Glutamatergic neuron (in vitro differentiated cells): ENCODE measurements at places on chromosomes 16 and 17. TPM values are rescaled to one million over a fixed set of nuclear protein-coding genes. Genes with fewer than 3 reads are reported as not detected.

GRCh38 chr17:9294661-9295210 lies 273.4 kb downstream of the NTN1 start:
- DNase-seq: no peak

GRCh38 chr16:69720822-69721430 lies 5.4 kb downstream of the NQO1 start:
- no peak for DNase-seq

GRCh38 chr16:11423315-11424117 lies 78.3 kb downstream of the RMI2 start:
- no peak for DNase-seq

DNA sequence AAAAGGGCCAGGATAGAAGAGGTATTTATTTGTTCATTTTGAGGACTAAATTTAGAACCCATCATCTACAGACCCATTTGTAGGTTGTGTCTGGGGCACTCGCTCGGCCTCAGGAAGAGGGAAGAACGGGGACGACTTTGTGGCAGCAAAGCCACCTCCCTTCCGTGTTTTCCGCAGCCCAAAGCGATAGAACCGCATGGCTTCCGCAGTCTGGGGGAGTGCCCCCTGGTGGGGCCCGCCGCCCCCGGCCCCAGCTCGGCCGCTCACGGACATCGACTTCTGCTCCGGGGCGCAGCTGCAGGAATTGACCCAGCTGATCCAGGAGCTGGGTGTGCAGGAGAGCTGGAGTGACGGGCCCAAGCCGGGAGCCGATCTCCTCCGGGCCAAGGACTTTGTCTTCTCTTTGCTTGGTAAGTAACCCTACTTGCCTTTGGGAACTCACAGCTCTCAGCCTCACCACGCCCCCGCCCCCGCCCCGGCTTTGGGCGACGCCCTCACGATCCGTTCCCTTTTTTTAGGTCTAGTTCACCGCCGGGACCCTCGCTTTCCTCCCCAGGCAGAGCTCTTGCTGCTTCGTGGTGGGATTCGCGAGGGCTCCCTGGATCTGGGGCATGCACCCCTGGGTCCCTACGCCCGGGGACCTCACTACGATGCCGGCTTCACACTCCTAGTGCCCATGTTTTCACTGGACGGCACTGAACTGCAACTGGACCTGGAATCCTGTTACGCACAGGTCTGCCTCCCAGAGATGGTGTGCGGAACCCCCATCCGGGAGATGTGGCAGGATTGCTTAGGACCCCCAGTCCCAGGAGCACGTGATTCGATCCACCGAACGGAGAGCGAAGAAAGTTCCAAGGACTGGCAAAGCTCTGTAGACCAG lies 681 bp downstream of the TMEM102 start:
- peak; percentile 53 for DNase-seq

GRCh38 chr16:90035902-90036301 lies 16.6 kb upstream of the DBNDD1 start:
- DNase-seq: no peak

DNA sequence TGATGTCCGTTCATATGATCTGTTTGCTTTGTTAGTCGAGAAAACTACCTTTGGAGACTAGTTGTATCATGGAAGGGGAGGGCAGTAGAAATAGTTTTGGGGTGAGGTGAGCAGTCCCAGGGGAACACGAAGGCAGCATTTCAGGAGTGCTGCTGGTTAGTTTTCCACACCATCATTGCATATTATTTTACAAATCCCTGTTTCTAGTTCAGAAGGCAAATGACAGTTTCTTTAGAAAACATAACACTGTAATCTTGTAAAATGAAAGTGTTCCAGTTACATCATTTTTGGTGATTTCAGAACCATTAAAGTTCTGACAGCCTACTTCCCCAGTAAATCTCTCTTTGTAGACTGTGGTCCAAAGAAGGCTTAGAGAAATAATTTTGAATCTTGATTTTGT lies 25.4 kb downstream of the BANP start:
- DNase-seq: no peak

GRCh38 chr17:10777890-10778289 lies 26.0 kb downstream of the TMEM238L start:
- DNase-seq: no peak

DNA sequence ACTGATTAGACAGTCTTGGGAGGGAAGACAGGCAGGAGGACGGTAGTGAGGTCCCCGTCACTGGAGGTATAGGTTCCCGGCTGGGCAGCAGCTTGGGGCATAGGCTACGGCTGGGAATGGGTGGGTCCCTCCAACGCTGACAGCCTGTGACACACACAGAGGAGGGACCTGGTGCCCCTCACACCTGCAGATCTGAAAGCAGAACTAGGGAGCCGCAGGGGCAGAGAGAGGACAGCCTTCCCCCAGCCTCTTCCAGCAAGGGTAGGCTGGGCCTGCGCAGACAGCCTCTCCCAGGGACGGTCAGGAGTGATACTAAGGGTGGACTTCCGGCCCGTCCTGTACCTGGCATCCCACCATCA lies 2.0 kb downstream of the P2RX1 start:
- DNase-seq: no peak

- peak; percentile 79 for DNase-seq
Measured at GRCh38 chr16:5490499-5490898, 392.9 kb upstream of the EEF2KMT start.

DNA sequence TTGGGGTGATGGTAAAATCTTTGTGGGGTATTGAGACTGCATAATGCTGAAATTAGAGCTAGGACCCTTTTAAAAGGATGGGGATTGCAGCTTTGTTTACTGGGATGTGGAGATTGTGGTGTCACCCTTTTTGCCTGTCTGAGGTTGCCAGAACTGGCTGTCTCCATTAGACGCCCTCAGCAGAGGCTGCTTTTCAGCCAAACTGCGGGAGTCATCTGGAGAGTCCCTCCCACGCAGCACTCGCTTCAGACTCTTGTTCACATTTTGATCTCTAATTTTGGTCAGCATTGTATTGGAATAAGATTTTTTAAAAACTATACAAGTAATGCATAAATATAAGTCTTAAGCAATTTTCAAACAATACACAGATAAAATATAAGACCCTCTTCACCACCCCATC lies 27.9 kb upstream of the JPT2 start:
- no peak for DNase-seq

DNA sequence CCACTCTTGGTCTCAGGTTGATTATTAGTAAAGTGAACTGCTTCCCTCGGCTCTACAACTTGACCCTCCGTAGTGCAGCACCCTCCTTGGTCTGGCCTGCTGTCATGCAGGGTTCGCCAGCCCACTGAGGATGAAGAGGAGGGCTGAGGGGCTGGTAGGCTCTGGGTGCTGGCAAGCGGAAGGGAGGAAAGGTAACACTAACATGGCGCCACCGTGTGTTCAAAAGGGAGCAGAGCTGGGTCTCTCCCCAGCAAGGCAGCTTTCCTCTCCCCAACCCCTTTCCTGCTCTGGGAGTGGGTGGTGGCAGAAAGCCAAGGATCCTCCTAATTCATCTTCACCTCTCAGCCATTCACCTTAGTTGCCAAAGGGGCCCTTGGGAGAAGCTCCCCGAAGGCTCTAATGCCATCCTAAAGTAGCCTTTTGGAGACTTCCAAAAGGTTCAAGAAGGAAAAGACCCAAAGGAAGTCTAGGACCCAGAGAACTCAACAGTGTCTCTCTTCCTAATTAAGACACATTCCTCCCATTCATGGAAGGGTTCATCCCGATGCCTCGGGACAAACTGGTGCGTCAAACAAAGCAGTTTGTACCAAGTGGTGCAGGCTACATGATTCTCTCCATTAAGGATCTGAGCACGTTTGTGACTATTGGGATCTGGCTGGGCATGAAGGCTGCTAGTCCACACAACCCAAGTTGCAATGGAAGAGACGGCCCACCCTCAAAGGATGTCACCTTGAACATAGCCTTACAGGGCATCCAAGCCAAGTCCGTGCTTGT lies 90.8 kb upstream of the TOB1 start:
- peak; percentile 77 for DNase-seq

GRCh38 chr17:64186171-64187092 lies 56.5 kb upstream of the ERN1 start:
- no peak for DNase-seq

DNA sequence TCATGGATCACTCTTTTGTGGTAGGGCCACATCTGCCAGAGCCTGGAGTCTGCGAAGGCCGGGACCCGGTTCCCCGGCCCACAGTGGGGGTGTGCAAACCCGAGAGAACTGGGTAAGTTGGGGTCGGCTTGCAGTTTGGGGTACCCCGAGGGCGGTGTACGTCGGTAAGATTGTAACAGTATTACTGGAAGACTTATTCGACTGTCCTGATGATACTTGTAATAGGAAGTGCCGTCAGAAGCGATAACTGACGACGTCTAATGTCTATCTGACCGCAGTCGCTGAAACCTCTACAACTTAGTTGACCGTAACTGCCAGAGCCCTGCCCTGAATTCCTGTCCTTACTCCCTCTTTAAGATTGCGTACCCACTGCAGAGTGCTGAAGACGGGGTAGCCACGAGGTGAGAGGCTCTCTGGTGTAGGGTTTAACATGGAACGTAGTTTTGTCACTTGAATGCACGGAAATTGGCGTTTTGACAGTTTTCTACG lies 24.0 kb downstream of the TRPV2 start:
- no peak for DNase-seq

- no peak for DNase-seq
Measured at GRCh38 chr17:73304971-73305812, 6.6 kb downstream of the CDC42EP4 start.

DNA sequence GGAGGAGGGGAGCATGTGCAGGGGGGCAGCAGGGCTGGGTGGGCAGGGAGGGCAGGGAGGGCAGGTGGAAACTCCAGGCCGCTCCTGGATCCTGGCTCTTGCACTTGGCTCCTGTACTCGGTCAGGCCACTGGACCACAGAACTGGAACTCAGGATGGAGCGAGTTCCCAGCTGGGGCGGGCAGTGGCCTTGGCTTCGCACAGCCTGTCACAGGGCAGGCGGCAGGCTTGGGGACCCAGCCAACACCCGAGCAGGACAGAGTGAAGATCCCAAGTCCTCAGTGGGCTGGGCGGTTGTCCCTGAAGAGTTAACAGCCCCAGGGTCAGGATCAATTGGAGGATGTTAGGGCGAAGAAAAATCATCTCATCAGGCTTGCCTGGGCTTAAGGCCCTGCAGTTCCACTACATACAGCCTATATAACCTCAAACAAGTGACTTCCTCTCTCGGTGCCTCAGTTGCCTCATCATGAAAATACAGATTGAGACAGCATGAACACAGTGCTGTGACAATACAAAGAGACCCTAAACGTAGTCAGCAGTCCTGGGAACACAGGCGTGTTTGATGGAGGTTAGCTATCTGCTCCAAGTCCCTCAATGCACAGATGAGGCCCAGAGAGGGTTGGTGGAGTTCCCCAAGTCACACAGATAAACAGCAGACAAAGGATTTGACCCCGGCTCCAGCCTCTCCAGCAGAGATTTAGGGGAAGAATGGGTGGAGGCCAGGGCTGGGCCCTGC lies 21.9 kb downstream of the ZNF423 start:
- no peak for DNase-seq

GRCh38 chr17:73390851-73391250 lies 79.0 kb upstream of the CDC42EP4 start:
- DNase-seq: no peak

DNA sequence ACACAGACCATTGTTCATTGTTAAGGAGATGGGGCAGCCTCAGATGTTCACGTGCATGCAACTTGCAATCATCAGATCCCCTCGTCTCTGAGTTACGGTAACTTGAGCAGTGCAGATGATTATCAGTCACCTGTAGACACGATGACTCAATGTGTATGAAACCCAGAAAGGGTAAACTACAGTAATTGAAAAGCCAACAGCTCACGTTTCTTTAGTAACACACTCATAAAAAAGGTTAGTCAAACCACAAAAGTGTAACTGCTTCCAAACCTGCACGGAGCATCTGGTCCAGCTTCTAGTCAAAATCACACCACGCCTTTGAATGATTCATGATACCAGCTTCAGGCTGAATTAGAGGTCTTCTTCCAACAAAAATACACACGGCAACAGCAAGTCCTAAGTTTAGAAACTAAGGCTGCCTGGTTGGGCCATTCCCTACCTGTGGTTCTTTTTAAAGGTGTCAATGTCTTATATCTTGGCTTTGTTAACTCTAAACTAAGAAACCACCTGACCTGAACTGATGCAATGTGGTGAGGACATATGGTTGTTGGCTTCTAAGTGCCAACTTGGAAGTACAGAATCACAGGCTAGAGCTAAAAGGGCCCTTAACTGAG lies 32.3 kb downstream of the GRB7 start:
- DNase-seq: no peak

- no peak for DNase-seq
Measured at GRCh38 chr16:1144476-1145382, 8.2 kb upstream of the CACNA1H start.

DNA sequence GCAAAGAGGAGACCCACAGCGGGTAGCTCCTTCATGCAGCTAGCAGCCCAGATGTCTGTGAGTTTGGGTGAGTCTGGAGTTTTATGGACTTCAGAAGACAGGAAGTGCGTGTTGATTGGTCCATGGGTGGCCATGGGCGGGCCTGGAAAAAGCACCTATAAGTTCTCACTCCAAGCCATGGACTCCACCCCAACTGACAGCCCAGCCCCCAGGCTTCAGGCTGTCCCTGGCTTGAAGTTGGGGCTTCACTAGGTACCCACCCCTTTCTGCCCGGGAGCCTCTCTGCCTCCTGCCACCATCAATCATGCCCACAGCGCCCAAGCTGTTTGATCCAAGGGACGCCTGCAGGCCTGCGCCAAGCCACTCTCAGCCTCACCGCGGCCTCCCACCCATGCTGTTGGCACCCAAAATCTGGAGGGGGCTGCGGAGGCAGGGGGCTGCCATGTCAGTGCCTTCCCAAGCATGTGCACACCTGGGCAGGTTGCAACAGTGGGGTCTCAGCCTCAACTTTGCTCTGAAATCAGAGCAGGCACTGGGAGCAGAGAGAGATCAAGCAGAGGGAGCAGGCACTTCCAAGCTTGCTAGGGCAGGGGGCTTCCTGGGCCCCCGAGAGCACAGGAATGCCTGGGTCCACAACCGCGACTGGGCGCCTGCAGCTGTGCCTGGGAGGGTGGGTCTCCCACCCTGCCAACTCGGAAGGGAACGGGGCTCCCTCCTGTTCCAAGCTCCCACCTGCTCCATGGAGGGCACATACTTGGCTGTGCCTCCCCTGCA lies 1503.7 kb downstream of the CDH11 start:
- DNase-seq: no peak

DNA sequence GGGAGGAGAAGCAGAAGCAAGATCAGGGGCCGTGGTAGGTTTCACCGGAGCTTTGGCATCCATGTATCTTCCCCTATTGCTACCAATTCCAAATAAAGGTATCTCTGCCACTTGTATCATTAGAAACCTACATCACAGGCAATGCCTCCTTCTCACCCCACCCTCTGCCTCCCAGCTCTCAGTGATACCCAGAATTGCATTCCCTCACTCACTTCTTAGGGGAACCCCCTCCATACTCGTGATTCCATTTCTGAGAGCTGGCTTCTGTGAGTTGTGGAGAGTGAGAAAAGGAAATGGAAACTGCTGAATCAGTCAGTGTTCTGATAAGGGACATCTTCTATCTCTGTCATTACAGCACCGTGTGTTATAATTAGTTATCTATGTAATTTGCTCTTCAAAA lies 2.3 kb upstream of the CCL3 start:
- DNase-seq: no peak

GRCh38 chr17:51672065-51672464 lies 411.7 kb downstream of the UTP18 start:
- DNase-seq: no peak

- DNase-seq: no peak
Measured at GRCh38 chr17:247767-248166, 66.3 kb upstream of the DOC2B start.

FOXN1 gene
- not detected for total RNA-seq

MYOCD gene
- not detected for total RNA-seq

CCDC200 gene
- not detected for total RNA-seq

ALOX15 gene
- total RNA-seq: not detected

TIMM22 gene
- total RNA-seq: 22.0 TPM

GRIN2C gene
- 0.12 TPM for total RNA-seq

CMTM2 gene
- not detected for total RNA-seq

NOG gene
- not detected for total RNA-seq

ZFPM1 gene
- 11.1 TPM for total RNA-seq
